MM.1S (cell line): ENCODE measurements at places on chromosomes 3 and 15.

- H3K4me1 ChIP-seq: no peaks in the 10 kb centered on the region
- H3K36me3 ChIP-seq: no peaks in the 10 kb centered on the region
- H3K27ac ChIP-seq: no peak overlapping the region
These were observed 1044.5 kb downstream of the TUSC7 start for GRCh38 chr3:117754058-117754457.

GRCh38 chr15:92803852-92804609 is 96.1 kb upstream of the CHD2 start:
- DNase-seq: peak; percentile 42
- H3K4me1 ChIP-seq: peaks cover 19% of the 10 kb centered on the region
- no peaks in the 10 kb centered on the region for H3K27me3 ChIP-seq
- H3K36me3 ChIP-seq: no peaks in the 10 kb centered on the region
- peak overlapping the region; percentile 85 for H3K27ac ChIP-seq
- no peak overlapping the region for H3K4me3 ChIP-seq

GRCh38 chr15:40353697-40354096 is 2.9 kb downstream of the PHGR1 start:
- 0 out of 2 replicates have a peak, but pooled peaks cover under 1% of the 10 kb centered on the region for H3K4me1 ChIP-seq
- no peaks in the 10 kb centered on the region for H3K36me3 ChIP-seq
- H3K27me3 ChIP-seq: peaks cover 4% of the 10 kb centered on the region; the same call in 1 of the 2 replicates
- no peak overlapping the region for H3K27ac ChIP-seq
- DNase-seq: no peak

DNA sequence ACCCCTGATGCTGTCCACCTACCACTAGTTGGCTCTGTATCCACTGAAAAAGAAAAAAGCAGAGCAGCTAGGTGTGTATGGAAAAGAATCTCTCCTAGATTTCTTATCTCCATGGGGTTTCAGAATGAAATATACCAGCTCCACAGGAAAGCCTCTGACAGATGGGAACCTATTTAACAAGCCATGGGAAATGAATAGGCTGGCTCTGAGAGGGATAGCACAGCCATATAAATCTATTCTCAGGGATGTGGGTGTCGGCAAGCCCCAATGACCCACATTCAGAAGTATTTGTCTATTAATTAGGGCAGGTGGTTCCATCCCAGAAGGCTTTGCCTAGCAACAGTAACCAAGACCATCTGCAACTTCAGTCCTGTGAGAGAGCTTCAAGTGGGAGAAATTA is 694.1 kb downstream of the AGBL1 start:
- H3K27ac ChIP-seq: no peak overlapping the region
- no peaks in the 10 kb centered on the region for H3K36me3 ChIP-seq
- H3K4me3 ChIP-seq: no peak overlapping the region
- no peaks in the 10 kb centered on the region for H3K4me1 ChIP-seq
- DNase-seq: no peak

GRCh38 chr3:104832530-104832929 is 534.2 kb upstream of the ALCAM start:
- H3K4me1 ChIP-seq: no peaks in the 10 kb centered on the region
- H3K4me3 ChIP-seq: no peak overlapping the region
- DNase-seq: no peak
- no peaks in the 10 kb centered on the region for H3K27me3 ChIP-seq
- no peak overlapping the region for H3K27ac ChIP-seq
- H3K36me3 ChIP-seq: no peaks in the 10 kb centered on the region

- 0 out of 2 replicates have a peak, but pooled peaks cover 11% of the 10 kb centered on the region for H3K27me3 ChIP-seq
- no peak overlapping the region for H3K27ac ChIP-seq
- no peak overlapping the region for H3K4me3 ChIP-seq
- no peak for DNase-seq
- no peaks in the 10 kb centered on the region for H3K4me1 ChIP-seq
These were observed 83.7 kb downstream of the PLXNA1 start for GRCh38 chr3:127066635-127067034.

- no peaks in the 10 kb centered on the region for H3K27me3 ChIP-seq
- H3K36me3 ChIP-seq: no peaks in the 10 kb centered on the region
- DNase-seq: no peak
These were observed 440.7 kb upstream of the THBS1 start for GRCh38 chr15:39140060-39140604.

DNA sequence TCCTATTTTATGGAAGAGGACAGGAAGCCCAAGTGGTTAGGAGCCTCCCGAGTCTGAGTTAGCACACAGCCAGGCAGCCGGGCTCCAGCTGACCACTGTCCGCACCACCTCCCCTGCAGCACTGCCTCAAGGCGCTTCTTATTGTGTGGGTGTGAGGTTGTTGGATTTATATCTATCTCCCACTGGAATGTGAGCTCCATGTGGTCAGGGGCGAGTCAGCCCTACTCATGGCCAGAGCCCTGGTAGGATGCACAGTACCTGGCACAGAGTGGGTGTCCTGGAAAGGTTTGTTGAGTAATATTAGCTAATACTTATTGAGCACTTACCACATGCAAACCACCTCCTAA is 9.7 kb upstream of the FBLN2 start:
- H3K36me3 ChIP-seq: no peaks in the 10 kb centered on the region
- no peak overlapping the region for H3K27ac ChIP-seq
- H3K27me3 ChIP-seq: peaks cover 82% of the 10 kb centered on the region
- DNase-seq: no peak

- H3K36me3 ChIP-seq: no peaks in the 10 kb centered on the region
- H3K4me3 ChIP-seq: no peak overlapping the region
- no peaks in the 10 kb centered on the region for H3K27me3 ChIP-seq
- DNase-seq: no peak
- peaks cover 30% of the 10 kb centered on the region for H3K4me1 ChIP-seq
- no peak overlapping the region for H3K27ac ChIP-seq
These were observed 40.5 kb upstream of the XIRP1 start for GRCh38 chr3:39232859-39233258.

GRCh38 chr15:74995779-74996765 is 709 bp downstream of the SCAMP5 start:
- H3K4me3 ChIP-seq: peak overlapping the region; percentile 84
- no peak for DNase-seq
- H3K27ac ChIP-seq: no peak overlapping the region
- no peaks in the 10 kb centered on the region for H3K4me1 ChIP-seq

GRCh38 chr3:180401226-180401625 is 200.7 kb upstream of the TTC14 start:
- DNase-seq: no peak
- H3K36me3 ChIP-seq: no peaks in the 10 kb centered on the region
- H3K27ac ChIP-seq: no peak overlapping the region
- H3K4me3 ChIP-seq: no peak overlapping the region

DNA sequence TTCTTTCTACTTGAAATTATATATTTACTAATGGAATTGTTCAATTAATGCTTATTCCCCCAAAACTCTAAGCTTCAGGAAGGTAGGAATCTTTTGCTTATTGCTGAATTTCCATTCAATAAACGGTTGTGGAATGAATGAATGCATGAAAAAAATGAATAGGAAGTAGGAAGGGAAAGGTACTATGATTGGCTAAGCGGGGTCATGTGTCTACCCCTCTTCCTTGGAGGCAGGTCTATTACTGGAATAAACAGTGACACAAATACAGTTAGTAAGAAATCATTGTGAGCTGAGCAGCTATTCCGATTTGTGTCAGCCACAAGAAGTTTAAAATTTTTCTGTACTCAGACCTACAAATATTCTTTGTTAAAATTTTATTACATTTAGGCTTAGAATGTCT is 10.5 kb upstream of the TRA2B start:
- no peaks in the 10 kb centered on the region for H3K36me3 ChIP-seq
- H3K27me3 ChIP-seq: no peaks in the 10 kb centered on the region
- H3K4me1 ChIP-seq: peaks cover 4% of the 10 kb centered on the region
- no peak overlapping the region for H3K4me3 ChIP-seq
- H3K27ac ChIP-seq: no peak overlapping the region
- DNase-seq: no peak

GRCh38 chr3:113019182-113020137 is 28.7 kb downstream of the GTPBP8 start:
- H3K27ac ChIP-seq: peak overlapping the region; percentile 70
- H3K36me3 ChIP-seq: no peaks in the 10 kb centered on the region
- DNase-seq: peak; percentile 90

DNA sequence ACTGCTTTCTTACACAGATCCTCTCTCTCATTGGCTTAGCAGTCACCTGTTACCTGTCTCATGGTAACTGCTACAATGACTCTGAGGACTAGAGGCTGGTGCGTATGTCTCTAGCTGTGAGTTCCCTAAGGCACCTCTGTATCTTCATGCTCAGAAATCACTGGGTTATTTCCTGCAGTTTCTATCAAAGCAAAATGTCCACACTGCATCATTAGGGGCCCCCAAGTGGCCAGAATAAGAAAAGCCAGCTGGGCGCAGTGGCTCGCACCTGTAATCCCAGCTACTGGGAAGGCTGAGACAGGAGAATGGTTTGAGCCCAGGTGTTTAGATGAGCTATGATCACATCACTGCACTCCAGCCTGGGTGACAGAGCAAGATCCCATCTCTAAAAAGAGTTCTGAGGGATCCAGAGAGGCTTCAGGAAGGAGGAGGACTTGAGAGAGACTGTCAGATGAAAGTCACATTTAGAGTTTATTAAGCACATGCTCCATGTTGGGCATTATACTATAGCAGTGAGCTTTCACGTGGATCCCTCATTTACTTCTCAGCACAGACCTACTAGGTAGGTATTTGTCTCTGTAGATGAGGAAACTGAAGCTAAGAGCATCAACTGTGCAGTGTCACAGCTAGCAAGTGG is 2.3 kb upstream of the VPS18 start:
- H3K4me3 ChIP-seq: no peak overlapping the region
- no peaks in the 10 kb centered on the region for H3K27me3 ChIP-seq
- H3K36me3 ChIP-seq: no peaks in the 10 kb centered on the region

DNA sequence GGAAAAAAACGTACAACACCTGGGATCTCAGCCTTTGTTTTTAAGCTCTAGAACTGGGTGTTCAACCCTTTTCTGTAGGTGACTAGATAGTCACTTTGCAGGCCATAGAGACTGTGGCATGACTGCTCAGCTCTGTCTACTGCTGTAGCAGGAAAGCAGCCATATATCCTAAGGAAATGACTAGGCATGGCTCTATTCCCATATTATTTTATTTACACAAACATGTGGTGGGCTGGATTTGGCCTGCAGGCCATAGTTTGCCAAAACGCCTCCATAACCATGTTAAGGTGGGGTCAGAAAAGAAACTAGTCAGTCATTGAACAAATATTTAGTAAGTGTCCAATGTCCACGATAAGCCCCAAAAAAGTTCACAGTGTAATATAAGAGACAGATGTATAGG is 452.5 kb downstream of the MCTP2 start:
- H3K36me3 ChIP-seq: no peaks in the 10 kb centered on the region
- DNase-seq: no peak
- H3K27ac ChIP-seq: no peak overlapping the region
- H3K27me3 ChIP-seq: no peaks in the 10 kb centered on the region
- no peak overlapping the region for H3K4me3 ChIP-seq

DNA sequence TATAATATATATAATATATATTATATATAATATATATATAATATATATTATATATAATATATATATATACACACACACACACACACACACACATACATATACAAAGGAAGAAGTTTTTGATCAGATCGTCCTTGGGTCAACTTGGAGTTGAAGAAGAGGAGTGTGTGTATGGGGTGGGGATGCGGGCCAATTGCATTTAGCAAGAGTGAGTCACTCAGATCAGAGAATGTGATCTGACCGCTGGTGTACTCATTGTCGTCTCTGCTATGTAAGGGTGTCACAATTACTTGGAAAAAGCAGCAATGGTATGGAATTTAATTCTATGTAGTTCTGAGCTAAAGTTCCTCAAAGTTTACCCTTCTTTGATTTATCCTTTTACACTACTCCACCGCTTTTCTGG is 4.6 kb upstream of the VGLL3 start:
- H3K27ac ChIP-seq: no peak overlapping the region
- no peaks in the 10 kb centered on the region for H3K36me3 ChIP-seq
- no peak for DNase-seq
- no peaks in the 10 kb centered on the region for H3K4me1 ChIP-seq
- H3K4me3 ChIP-seq: no peak overlapping the region

- H3K27ac ChIP-seq: no peak overlapping the region
- DNase-seq: no peak
- no peaks in the 10 kb centered on the region for H3K27me3 ChIP-seq
- no peak overlapping the region for H3K4me3 ChIP-seq
- H3K36me3 ChIP-seq: no peaks in the 10 kb centered on the region
These were observed 36.1 kb downstream of the IL17RD start for GRCh38 chr3:57128826-57129667.

DNA sequence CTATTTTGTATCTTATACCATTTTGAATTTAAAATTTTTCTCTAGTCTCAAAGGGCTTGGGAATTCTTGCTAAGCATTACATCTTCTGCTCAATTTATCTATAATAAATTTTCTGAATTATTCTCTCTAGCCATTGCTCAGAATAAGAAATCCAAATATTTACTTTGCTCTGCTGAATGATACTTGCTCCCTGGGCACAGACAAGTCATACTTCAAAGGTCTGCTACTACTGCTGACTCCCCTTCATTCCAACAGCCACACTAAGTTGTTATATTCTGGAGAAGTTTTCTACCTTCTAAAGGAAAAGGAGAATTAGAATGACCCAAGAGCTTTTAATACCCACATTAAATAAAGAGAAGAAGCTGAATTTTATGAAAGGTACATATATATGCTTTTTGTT is 460.3 kb upstream of the ZNF717 start:
- DNase-seq: no peak
- no peaks in the 10 kb centered on the region for H3K27me3 ChIP-seq
- H3K27ac ChIP-seq: no peak overlapping the region
- H3K4me1 ChIP-seq: no peaks in the 10 kb centered on the region

DNA sequence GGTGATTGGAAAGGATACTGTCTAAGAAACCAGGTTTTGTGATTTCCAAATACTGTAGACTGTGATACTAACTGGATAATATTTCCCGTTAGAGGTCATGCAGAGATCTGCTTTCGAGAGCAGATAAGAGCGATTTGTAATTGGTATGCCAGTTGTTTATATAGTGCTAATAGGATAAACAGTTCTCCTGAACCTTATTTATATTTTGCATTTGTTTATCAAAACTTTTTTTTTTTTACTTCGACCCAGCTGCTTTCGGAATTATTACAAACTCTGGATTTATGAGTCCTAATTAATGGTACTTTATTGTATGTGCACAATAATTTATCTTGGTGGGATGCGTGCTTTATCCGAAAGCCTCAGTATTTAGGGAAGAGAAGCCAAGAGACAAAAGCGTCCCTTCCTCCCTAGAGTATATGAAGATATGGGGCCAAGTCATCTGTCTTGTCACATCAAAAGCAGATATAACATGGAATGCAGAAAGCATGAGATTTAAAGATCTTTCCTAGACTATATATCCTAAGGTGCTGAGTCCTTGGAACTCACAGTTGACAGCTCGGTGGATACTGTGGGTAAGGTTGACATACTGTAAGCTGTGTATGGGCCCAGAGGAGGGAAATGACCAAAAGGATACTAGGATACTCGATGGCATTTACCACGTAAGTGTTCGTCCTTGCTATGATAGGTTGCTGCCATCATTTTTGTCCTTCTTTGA is 62.2 kb downstream of the SMAD6 start:
- peaks cover 23% of the 10 kb centered on the region; the same call in 1 of the 2 replicates for H3K27me3 ChIP-seq
- H3K4me3 ChIP-seq: no peak overlapping the region
- DNase-seq: no peak

GRCh38 chr3:177694951-177695350 is 497.7 kb upstream of the TBL1XR1 start:
- no peak overlapping the region for H3K27ac ChIP-seq
- no peak overlapping the region for H3K4me3 ChIP-seq
- no peak for DNase-seq
- H3K36me3 ChIP-seq: no peaks in the 10 kb centered on the region
